ENCODE measurements at places on chromosomes 5 and 9.

DNA sequence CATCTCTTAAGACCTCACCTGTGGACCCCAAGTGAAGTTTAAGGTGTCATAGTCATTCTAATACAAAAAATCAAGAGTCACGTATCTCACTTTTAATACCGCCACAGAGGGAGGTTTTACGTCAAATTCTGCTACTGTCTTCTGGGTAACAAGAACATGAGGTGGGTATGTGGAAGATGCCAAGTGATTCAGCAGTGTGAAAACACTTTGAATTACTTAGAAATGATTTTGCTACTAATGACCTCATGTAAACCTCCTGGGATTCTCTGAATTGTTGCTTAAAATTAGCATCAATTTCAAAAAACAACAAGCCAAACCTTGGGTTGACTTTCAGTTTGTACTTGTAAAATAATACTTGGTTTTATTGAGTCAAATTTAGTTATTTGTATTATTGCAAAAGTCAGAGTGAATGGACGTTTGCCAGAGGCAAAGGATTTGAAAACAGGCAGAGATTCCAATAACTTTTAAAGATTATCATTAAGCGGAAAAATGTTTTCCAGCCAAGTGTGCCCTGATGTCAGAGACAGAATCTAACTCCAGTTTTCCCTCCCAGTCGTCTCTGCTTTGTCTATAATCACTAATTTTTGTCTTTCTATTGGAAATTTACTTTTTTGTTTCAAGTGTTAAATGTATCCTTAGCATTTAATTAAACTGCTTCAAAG is 8.8 kb downstream of the DMRT2 start:
- DNase-seq, result no peak

- no peak for DNase-seq
Measured at GRCh38 chr9:68739621-68740174, 34.7 kb downstream of the PIP5K1B start.

GRCh38 chr5:134007581-134008265 is 2.9 kb upstream of the VDAC1 start:
- no peak for DNase-seq

- no peak for DNase-seq
Measured at GRCh38 chr5:54651482-54652076, 134.0 kb downstream of the SNX18 start.

DNA sequence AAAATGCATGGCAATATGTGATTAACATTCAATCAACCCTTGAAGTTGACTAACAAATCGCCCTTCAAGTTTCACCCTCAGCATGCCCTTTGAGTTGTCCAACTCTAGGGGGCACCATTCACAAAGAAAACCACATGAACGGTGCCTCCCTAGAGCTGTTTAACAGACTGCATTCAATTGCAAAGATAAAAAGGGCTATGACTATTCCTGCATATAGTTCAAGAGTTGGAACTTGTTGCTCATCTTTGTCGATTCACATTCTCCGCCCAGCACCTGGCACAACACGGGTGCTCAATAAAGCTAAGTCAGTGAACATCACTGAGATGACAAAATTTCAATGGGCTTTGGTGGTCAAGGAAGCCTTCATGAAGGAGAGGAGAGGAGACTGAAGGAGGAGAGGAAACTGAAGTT is 69.6 kb upstream of the SLC30A5 start:
- DNase-seq, result no peak

GRCh38 chr5:120080781-120081180 is 383.3 kb upstream of the PRR16 start:
- no peak for DNase-seq
